ENCODE measurements at places on chromosomes 11 and 22.

DNA sequence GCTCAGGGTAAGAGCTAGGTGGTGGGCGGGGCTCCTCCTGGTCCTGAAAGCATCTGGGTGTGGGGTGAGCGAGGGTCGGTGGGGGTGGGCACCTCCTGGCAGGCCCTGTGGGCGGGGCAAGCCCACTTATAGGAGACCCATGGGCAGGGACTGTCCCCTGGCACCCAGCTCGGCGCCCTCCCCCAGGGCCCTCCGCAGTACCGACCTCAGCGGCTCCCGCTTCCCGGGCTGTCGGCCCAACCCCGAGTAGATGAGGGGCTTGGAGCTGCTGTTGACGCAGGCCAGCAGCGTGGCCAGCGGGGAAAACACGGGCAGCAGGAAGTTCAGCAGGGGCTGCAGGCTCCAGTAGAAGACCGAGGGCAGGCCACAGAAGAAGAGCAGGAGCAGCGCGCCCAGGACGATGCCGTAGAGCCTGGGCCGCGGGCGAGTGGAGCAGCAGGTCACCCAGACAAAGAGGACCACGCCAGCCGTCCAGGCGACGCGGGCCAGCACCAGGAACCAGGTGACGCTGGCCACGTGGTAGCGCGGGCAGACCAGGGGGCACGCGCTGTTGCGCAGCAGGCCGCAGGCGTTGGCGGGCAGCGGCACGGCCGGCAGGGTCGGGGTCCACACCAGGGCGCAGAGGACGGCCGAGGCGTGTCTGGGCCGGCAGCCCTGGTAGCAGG, 663 bp downstream of the MRGPRG start:
- no peak for DNase-seq

GRCh38 chr11:86591631-86592030, 80.8 kb downstream of the ME3 start:
- no peak for DNase-seq

- DNase-seq = no peak
Measured at GRCh38 chr11:6489306-6489705, 7.8 kb upstream of the DNHD1 start.

GRCh38 chr11:102914238-102915043, 39.7 kb upstream of the MMP12 start:
- peak; percentile 9 for DNase-seq

DNA sequence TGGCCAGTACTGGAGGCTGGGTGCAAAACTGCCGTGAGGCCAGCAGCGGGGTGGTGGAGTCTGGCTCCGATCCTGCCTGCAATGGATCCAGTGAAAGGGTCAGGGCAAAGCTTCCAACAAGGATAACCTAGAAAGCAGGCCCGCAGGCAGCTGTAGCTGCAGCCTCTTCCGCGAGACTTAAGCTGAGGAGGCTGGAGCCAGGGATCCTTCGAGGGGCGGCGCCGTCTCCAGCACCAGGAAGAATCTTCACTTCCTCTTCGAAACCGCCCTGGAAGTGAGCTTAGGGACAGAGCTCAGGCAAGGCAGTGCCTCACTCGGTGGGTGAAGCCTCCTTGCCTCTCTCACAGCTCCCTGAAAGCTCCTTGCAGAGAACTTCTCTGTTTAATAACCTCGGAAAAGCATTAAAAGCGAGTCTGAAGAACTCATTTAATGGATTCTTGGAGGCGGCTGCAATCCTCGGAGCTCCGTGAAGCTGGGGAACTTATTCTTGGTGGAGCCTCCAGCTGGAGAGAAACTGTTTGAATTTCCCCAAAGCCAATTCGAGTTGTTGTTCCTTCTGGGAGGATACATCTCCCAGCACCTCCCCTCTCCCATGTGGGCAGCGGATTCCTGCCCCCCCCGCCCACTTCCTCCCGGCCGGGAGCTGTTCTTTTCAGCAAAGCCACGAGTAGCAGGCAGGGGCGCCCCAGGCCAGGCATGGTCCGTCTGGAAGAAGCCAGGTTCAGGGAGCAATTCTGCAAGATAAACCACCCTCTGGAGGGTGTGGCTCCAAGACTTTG, 169.9 kb downstream of the CTTN start:
- DNase-seq = peak; percentile 62

DNA sequence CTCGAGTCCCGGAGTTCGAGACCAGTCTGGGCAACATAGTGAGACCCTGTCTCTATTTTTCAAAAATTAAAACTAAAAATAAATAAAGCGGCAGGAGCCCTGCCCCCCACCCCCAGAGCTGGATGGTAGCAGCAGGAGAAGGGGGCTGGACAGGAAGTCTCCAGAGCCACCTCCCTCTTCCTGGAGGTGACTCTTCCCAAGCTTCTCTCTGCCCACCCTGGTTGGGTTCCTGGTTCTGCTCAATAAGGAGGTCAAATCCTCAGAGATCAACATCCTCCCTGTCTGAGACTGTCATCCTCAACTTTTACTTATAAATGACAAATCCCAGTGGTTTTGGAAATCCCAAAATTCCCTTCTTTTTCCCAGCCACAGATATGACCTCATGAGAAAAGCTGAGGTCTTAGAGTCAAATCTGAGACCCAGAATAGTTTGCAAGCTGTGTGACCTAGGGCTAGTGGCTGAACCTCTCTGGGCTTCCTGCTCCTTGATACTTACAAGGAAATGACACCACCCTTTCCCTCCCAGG, 987 bp downstream of the C1QTNF6 start:
- DNase-seq = no peak

DNA sequence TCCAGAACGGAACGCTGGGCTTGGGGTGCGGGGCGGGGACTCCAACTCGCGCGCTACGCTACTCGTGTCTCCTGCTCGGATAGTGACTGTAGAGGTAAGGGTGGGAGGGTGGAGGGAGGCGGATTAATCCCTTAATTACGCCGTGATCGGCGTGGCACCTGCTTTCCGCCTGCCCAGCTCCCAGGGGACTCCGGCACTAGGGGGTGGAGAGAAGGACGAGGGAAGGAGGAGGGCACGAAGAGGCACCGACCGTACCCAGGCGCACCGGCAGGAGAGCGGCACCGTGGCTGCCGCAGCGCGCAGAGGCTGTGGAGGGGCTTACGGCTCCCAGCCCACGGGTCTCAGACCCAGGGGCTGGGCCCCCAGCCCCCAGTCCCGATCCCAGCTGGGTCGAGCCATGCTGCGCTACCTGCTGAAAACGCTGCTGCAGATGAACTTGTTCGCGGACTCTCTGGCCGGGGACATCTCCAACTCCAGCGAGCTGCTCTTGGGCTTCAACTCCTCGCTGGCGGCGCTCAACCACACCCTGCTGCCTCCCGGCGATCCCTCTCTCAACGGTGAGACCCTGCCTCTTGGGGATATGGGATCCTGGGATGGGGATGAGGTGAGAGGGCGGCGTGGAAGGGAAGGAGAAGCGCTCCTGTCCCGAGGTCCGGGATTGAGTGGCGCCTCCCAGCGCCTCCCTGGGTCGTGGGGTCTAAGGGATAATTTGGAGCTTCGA, at the start of gene ROBO3:
TSS of gene ROBO3 (plus strand) at position 252 of the 721 bp plus-strand sequence. CDS start at position 398, 146 bp downstream.
- peak; percentile 74 for DNase-seq

GRCh38 chr11:43122546-43122945, 189.2 kb upstream of the API5 start:
- no peak for DNase-seq

DNA sequence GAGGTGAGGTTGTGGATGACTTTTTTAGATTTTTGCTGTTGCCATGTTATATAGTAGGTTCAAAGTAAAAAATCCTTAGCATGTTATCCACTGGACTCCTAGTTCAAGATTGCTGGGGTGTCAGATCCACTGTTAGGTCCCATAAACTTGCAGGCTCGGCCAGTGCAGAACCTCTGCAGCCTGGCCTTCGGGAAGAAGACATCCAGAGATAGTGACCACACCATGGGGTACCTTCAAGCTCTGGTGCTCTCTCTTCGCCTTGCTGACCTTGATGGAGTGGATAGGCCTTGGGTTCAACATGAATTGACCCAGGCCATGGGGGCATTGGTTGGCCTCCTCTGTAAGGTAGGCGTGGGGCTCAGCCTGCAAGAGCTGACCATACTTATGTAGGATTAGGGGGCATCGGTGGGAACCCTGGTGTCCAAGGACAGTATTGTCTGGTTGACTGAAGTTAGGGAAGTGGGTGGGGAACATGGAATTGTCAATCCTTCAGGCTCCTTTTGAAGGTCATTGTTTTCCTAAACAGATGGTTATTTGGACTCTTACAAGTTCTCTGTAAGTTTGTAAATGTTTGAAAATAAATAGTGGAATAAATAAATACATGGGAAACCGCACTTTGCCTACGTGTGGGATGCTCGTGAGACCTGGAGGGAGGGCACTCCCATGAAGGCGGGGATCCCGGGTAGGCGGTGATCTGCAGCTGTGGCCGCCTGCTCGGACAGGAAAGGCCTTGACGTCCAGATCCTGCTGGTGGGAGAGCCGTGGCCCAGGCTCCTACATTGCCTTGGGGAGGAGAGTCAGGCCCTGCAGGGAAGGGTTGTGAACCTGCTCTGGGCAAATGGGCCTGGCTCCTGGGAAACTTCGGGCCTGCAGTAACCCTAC, 37.1 kb downstream of the BCR start:
- DNase-seq = no peak

DNA sequence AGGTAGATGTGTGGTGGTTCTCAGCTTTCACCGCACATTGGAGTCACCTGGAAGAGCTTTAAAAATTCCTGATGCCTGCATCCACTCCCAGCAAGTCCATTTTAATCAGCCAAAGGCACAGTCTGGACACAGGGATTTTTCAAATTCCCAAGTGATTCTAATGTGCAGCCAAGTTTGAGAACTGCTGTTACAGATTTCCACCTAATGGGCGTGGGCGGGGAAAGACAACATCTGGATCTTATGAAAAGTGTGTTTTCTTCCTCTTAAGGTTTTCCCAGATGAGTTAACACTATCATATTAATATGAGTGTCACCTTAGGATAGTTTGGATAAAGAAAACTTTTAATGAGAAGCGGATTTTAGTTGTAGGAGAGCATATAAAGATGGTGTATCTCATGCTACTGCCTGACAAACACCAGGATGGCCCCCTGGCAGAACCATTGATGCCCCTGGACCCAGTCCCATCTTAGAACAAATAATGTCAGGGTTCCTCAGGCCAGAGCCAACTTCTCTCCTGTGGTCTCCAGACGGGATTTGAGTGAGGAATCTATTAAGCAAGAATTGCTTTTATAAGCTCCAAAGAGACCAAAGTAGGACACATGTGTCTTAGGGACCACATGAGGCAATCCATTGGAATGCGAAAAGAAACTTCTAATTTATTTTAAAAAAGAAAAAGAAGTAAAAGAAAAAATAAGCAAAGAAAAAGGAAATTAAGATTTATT, 31.9 kb downstream of the POU2AF1 start:
- DNase-seq = no peak

- DNase-seq = no peak
Measured at GRCh38 chr11:44217432-44217831, 92.5 kb downstream of the ALX4 start.

- DNase-seq = no peak
Measured at GRCh38 chr11:92308366-92308765, 83.7 kb downstream of the FAT3 start.
